ENCODE measurements at places on chromosomes 6 and 20.

DNA sequence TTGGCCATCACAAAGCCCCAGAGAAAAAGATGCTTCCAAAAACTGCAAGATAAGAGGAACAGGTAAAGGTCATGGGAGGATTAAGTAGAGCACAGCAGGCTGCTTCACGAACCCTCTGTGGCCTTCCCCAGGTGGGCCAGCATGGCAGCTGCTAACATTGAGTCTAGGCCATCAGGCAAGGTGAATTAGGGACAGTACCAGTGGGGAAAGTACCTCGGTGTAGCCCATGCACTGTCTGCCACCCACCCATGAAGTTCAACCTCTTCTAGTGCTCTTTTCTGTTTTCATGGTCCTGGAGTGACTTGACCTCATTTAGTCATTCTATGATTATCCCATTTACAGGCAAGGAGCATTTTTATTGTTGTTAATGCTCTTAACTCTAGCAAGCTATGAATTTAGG, 108.6 kb upstream of the DUSP22 start:
- no peak for DNase-seq

DNA sequence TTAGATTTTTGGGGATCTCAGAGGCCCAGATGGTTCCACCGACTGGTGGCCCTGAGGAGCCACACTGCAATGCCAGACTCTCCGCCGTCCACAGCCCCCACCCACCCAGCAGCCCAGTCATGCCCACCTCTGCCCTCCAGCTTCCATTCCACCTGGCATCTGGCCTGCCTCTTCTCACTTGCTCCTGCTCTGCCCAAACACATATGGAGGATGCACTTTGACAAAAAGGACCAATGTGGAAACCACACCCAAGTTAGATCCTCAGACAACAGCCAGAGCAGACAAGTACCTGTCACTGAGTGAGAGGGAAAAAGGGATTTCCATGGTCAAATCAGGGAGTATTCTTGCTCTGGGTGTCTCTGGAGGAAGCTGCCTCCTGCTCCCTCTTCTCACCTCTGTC, 120.6 kb upstream of the NXT1 start:
- no peak for DNase-seq

GRCh38 chr6:11732036-11732631, 46.5 kb downstream of the ADTRP start:
- DNase-seq = no peak

DNA sequence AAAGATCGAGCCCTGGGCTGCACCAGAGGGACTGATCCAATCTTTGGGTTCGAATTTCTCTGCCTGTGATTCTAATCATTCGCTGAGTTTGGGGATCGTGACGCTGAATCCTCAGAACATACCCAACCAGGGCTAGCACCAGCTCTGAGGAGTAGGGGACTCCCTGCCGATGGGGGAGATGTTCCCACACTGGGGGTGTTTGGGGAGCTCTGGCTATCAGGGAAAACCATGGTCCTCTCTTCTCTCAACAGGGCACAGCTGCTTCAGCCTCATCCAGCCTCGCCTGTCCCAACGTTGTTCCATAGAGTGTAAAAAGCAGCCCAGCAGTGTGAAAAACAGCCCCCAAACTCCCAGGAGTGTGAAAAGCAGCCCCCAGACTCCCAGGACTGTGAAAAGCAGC, 136.6 kb downstream of the ANKRD60 start:
- DNase-seq = no peak

DNA sequence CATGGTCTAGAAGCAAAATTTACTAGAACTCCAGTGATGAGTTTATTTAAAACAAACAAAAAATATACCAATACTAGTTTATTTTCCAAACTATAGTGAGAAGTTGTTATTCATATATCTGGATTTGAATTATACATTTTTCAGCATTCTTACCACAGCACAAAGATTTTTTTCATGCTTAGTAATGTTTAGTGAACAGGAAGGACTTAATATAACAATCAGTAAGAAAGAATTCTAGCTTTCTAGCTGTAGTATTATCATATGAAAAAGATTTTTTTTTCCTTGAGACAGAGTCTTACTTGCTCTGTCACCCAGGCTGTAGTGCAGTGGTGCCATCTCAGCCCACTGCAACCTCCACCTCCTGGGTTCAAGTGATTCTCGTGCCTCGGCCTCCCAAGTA, 13.8 kb downstream of the MARCKS start:
- DNase-seq = no peak

DNA sequence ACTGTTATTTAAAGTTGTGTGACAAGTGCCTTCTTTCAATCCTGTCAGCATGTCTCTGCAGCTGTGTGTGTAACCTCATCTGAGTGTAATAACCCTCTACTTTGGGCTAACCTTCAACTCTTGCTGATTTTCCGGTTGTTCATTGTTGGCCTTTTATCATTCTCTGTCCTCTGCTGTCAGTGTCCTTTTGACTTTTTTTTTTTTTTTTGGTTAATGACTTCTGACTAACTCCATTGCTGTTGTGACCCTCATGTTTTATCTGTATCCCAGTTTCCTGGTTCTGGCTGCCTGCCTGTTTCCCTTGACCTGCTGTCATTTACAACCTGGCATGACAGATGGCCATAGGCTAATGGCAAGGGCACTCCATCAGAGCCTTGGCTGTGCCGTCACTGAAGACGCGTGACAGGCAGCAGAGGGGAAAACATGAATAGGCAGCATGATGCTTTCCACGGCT, 145.7 kb upstream of the MAN1A1 start:
- no peak for DNase-seq

- DNase-seq = no peak
Observed at GRCh38 chr20:3563548-3564177, 92.8 kb downstream of the ATRN start.
